ENCODE measurements at places on chromosomes 11 and 22. TPM values are rescaled to one million over a fixed set of nuclear protein-coding genes. Genes with fewer than 3 reads are reported as not detected.

TIMM10 gene
- 140 TPM for total RNA-seq

HSPB2 gene
- not detected for total RNA-seq

P4HA3 gene
- not detected for total RNA-seq

MIOX gene
- total RNA-seq: 0.42 TPM

NXPE4 gene
- not detected for total RNA-seq

All from activated CD8-positive, alpha-beta memory T cell treated with anti-CD3 and anti-CD28 coated beads for 36 hours (primary cell).